Hippocampal formation (tissue), 2 donors: ENCODE measurements at places on chromosomes 1 and 21.

DNA sequence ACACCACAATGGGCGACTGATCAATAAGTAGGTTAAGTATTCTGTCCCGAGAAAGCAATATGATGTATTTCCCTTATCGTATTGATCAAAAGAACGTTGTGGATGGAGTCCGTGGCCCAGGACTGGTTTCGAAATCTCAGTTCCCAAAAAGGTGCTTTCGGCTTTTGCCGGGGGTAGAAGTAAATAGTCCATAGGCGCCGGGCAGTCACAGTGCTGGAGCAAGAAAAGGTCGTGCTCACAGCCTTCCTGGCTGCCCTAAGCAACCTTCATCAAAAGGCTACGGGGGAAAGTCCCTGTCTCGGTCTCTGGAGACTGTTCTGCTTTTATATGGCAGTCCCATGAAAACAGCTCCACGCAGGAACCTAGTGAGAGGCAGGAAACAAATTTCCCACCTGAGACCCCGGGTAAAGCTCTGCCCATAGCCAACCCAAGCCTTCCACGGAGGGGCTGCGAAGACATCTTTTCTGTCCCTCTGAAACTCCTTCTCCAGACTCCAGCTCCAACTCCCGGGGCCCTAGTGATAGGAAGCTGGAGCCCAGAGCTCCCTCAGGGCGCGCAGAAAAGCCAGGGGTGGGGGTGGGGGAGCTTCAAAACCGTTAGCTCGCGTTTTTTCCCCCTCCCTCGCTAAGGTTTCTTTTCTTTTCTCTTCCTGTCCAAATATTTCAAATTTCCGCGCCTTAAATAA, 7.0 kb downstream of the CDKN2C start:
- DNase-seq = peak; percentile 24

DNA sequence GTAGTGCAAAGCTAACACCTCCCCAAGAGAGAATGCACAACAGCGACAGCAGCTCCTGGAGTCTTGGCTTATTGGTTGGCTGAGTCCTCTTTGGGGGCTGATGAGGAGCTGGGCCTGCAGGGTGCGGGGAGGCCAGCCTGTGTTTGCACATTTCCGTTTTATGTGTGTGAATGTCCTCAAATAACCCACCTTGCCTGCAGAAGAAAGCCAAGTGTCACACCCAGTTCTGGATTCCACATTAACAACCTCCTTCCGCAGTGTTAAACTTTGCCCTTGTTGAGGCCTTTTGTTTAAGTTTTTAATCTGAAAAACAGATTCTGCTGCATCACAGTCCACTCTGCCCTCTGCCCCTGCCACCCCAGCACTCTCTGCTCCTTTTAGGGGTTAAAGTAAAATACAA, 274.5 kb downstream of the TM2D1 start:
- no peak for DNase-seq

DNA sequence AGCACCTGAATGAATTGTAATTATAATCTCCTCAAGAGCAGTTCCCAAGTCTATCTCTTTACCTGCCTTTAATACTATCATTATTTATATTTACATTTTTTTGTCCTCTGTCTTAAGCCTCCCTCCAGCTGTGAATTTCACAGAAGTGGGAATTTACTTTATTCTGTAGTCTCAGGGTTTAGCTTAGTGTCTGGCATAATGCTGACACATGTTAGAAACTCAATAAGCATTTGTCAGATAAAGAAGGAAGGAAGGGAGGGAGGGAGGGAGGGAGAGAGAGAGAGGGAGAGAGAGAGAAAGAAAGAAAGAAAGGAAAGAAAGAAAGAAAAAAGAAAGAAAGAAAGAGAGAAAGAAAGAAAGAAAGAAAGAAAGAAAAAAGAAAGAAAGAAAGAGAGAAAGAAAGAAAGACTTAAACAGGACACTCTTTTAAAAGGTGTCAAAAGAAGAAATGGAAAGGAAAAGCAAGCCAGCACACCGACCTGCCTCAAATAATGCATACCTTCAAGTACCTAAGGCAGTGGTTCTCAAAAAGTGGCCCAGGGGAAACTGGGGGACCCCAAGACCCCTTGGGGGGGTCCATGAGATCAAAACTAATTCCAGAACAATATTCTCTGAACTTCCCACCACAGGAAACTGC, 1.8 kb upstream of the PGLYRP4 start:
- DNase-seq = no peak

DNA sequence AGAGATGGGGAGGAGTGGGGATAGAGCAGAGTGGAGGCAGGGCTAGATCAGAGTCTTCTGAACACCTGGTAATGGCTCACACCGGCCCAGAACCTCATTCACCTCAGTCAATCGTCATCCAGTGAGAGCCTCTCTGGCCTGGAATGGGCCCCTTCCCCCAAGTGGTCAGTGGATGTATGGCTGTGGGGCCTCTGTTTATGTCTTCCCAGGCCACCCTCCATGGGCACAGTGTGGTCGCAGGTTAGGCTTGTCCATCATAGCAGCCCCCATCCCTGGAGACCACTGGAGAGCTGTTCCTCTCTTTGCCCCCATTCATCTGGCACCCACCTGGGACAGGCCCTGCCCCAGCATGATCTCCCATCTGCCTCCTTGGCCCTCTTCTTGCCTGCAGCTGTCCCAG, 29.6 kb upstream of the TENT5C start:
- no peak for DNase-seq

- no peak for DNase-seq
Measured at GRCh38 chr1:33379631-33380354, 51.1 kb downstream of the PHC2 start.

DNA sequence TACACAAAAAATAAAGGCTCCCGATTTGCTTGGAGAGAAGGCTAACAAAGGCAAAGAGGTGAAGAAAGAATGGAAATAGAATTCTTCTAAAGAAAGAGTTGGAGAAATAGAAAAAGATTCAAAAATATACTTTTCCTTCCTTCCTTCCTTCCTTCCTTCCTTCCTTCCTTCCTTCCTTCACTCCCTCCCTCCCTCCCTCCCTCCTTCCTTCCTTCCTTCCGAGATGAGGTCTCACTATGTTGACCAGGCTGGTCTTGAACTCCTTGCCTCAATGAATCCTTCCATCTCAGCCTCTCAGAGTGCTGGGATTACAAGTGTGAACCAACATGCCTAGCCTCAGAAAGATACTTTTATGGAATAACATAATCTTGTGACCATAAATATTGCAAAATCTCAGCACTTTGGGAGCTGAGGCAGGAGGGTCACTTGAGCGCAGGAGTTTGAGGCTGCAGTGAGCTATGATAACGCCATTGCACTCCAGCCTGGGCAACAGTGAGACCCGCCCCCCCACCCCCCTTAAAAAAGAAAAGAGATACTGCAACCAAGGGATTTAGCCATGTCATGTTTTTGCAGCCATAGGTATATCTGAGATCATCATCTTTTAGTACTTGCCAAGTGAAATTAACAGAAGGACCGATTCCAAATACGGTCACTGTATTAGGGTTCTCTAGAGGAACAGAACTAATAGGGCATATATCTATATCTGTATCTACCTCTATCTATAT, 1.0 kb upstream of the HJV start:
- DNase-seq = no peak

- DNase-seq = no peak
Measured at GRCh38 chr1:221204055-221204833, 325.0 kb downstream of the HLX start.
